ENCODE measurements at places on chromosomes 3 and 15. TPM values are rescaled to one million over a fixed set of nuclear protein-coding genes. Genes with fewer than 3 reads are reported as not detected.
A peak's percentile ranks its signal among the peaks of the same experiment; 100 is the strongest.

- peaks cover 8% of the 10 kb centered on the region for H3K27me3 ChIP-seq
- peaks cover 17% of the 10 kb centered on the region for H3K4me1 ChIP-seq
- no peaks in the 10 kb centered on the region for H3K36me3 ChIP-seq
- no peak overlapping the region for H3K4me3 ChIP-seq
- no peak for DNase-seq
These were observed 2.7 kb upstream of the MNS1 start for GRCh38 chr15:56467616-56468015.

DZIP1L gene
- polyA plus RNA-seq, result not detected

SERPINI1 gene
- 19.3 TPM for polyA plus RNA-seq

LMAN1L gene
- not detected for polyA plus RNA-seq

DNA sequence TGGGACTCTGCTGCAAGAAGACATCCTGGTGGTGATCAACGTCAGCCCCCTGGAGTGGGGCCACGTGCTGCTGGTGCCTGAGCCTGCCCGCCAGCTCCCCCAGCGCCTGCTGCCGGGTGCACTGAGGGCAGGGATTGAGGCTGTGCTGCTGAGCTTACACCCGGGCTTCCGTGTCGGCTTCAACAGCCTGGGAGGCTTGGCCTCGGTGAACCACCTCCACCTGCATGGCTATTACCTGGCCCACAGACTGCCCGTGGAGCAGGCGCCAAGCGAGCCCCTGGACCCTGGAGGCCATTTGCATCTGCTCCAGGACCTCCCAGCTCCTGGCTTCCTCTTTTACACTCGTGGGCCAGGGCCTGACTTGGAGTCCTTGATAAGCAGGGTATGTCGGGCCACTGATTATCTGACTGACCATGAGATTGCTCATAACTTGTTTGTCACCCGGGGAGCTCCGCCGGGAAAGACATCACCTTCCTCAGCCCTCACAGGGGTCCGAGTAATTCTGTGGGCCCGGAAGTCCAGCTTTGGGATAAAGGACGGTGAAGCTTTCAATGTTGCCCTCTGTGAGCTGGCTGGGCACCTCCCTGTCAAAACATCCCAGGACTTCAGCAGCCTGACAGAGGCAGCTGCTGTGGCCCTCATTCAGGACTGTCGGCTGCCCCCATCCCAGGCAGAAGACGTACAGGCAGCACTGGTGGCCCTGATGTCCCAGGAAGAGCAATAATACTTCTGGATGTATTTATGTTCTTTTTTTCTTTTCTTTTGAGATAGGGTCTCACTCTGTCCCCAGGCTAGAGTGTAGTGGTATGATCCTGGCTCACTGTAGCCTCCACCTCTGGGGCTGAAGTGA is 7.6 kb downstream of the GDPGP1 start:
- H3K27me3 ChIP-seq, result no peaks in the 10 kb centered on the region
- peaks cover 20% of the 10 kb centered on the region for H3K36me3 ChIP-seq

DNA sequence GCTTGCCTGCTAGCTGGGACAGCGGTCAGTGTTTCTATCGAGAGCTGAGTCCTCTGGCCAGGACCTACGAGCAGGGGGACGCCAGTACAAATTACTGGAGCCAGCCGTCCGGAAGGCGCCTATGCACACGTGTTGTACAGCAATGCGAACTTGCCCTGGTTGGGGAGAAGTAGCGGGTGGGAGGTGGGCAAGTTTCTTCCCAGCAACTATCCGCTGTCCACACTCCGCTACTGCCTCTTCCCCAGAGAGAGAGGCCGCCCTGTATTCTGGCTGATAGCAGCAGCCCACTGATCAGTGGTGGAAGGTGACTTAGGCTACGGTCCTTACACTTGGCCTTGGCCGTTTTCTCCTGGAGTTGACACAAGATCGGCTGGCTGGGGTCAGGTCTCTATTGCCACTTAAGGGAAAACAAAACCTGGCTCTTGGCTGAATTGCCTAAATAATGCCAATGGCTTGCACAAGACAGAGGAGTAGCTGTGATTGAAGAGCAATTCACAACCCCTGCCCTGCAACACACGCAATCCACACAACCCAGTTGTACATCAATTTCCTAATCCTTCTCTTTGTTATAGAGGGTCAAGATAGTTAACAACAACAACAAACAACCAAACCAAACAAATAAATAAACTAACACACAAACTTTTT is 12.8 kb upstream of the SHC4 start:
- peaks cover 4% of the 10 kb centered on the region for H3K27me3 ChIP-seq
- no peaks in the 10 kb centered on the region for H3K36me3 ChIP-seq
- H3K4me1 ChIP-seq, result peaks cover 7% of the 10 kb centered on the region

FOXL2NB gene
- not detected for polyA plus RNA-seq

ZNF654 gene
- 13.6 TPM for polyA plus RNA-seq

DNA sequence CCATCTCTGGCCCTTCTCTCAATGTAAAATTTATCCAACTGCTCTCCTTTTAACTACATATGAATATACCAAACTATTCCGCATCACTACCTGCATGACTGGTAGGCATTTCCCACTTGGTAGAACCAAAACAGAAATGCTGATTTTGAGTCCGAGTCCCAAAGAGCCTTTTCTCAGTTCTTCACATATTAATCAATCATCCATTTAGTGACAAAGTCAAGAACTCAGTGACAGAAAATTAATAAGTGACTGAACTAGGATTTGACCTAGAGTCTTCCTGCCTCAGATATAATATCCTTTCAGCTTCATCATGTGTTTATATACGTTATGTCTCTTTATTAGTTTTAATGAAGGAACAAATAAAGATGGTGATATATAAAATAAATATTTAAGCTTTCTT is 700.6 kb upstream of the GOLIM4 start:
- H3K36me3 ChIP-seq, result no peaks in the 10 kb centered on the region
- H3K4me1 ChIP-seq, result no peaks in the 10 kb centered on the region
- DNase-seq, result no peak
- peaks cover 2% of the 10 kb centered on the region for H3K27me3 ChIP-seq
- no peak overlapping the region for H3K4me3 ChIP-seq

DNA sequence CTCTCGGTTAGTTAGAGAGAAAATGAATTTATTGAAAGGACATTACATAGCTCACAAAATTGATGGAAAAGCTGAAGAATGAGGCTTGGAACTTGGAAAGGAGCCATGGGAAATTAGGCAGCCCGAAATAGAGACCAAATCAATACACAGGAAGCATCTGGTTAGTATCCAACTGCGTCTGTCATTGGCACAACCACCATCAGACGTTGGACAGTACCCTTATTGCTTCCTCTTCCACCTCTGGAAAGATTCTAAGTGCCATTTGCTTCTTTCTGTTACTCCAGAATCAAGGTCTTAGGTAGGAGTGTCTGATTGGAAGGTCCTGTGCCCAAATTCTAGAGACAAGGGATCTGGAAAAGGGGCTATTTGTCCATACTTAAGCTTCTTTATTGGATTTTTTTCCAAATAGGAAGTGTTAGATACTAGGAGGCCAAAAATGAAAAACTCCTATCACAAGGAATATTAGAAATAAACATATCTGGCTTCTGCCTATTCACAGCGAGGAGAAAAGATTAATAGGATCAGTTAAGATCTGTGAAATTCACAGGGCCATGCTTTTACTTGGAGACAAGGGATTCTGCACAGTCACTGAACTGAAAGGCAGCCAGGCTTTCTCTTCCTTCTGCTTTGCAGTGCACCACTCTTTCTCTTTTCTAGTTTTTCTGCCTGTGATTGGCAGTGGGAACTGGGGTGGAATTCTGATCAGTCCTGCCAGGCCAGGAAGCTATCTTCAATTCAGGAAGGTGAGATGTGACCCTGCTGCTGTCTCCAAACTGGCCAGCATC is 10.7 kb upstream of the HACD2 start:
- no peak for DNase-seq
- no peak overlapping the region for H3K4me3 ChIP-seq
- peaks cover 7% of the 10 kb centered on the region for H3K36me3 ChIP-seq
- no peak overlapping the region for H3K27ac ChIP-seq
- H3K4me1 ChIP-seq, result no peaks in the 10 kb centered on the region
- H3K27me3 ChIP-seq, result no peaks in the 10 kb centered on the region

KLF15 gene
- not detected for polyA plus RNA-seq

DNA sequence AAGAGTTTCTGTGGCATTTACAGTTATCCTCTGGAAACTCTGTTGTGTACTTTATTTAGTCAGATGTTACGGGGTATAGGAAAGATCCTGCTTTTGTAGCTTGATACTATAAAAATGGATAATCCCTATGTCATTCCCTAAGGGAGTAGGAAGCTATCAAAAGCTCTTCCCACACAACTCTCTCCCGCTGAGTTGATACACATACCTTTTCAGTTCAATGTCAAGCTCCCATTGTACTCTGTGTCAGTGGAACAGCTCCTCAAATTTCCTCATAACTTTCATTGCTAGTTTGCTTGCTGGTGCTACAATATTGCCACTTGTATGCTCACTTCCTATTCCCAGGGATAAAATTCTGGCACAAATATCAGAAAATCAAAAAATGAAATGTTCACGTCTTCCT is 893.3 kb upstream of the GBE1 start:
- no peaks in the 10 kb centered on the region for H3K27me3 ChIP-seq
- no peak overlapping the region for H3K4me3 ChIP-seq
- no peaks in the 10 kb centered on the region for H3K36me3 ChIP-seq
- no peak for DNase-seq
- H3K27ac ChIP-seq, result no peak overlapping the region

AVEN gene
- polyA plus RNA-seq, result 7.6 TPM

GRCh38 chr15:43285609-43286037 is 18.9 kb upstream of the TGM5 start:
- no peaks in the 10 kb centered on the region for H3K36me3 ChIP-seq
- H3K27me3 ChIP-seq, result peaks cover 6% of the 10 kb centered on the region
- no peak overlapping the region for H3K27ac ChIP-seq
- DNase-seq, result peak; percentile 56

DNA sequence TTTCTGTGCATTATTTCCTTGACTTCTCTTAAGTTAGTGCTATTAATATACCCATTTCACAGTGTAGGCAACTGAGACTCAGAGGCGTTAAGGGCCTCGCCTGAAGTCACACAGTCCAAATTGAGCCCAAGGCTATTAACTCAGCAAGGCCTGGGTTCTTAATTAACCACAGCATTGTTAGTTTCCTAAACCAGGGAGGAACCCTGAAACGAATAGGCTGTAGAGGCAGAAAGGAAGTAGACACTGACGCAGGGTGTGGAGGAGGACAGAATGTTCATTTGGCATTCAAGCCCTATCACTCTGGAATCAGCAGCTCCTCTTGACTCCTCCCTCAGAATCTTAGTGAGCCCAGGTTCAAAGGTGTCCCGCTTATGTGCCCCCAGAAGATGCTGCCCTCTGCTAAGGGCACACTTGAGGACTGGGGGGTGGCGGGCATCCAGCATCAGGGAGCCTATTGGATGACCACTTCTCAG is 13.9 kb downstream of the ARHGEF3 start:
- no peak for DNase-seq
- H3K27me3 ChIP-seq, result peaks cover 2% of the 10 kb centered on the region
- H3K4me1 ChIP-seq, result peaks cover 100% of the 10 kb centered on the region
- peak overlapping the region; percentile 84 for H3K4me3 ChIP-seq

DNA sequence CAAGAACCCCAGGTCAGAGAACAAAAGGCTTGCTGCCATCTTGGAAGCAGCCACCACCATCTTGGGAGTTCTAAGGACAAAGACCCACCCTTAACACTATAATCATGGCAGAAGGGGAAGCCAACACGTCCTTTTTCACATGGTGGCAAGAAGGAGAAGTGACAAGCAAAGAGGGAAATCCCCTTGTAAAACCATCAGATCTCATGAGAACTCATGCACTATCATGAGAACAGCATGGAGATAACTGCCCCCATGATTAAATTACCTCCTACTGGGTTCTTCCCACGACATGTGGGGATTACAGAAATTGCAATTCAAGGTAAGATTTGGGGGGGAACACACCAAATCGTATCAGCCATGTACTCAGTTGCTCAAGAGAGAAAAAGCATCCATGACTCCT is 21.1 kb upstream of the GBE1 start:
- H3K36me3 ChIP-seq, result no peaks in the 10 kb centered on the region
- H3K27ac ChIP-seq, result no peak overlapping the region
- H3K4me1 ChIP-seq, result no peaks in the 10 kb centered on the region
- H3K27me3 ChIP-seq, result peaks cover 2% of the 10 kb centered on the region

DNA sequence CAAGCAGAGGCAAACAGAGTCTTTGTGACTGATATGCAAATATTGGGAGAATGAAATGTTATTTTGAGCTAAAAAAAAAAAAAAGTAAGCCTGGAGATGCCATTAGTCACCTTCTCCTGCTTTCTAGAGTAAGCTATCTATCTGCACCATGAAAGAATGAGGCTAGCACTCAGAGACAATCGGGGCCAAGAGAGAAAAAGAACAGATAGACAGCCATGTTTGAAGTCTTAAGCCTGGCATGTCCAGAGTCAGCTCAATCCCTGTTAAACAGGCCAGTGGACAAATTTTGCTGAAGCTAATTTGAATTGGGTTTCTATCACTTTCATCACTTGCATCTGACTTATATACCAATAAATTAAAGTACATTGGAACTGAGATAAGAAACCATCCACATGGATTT is 204.4 kb downstream of the SLC9A9 start:
- H3K4me1 ChIP-seq, result no peaks in the 10 kb centered on the region
- H3K36me3 ChIP-seq, result peaks cover 16% of the 10 kb centered on the region
- no peak overlapping the region for H3K4me3 ChIP-seq
- no peak overlapping the region for H3K27ac ChIP-seq
- no peak for DNase-seq
- H3K27me3 ChIP-seq, result no peaks in the 10 kb centered on the region

GRCh38 chr15:85865070-85865684 is 70.5 kb upstream of the KLHL25 start:
- peak; percentile 13 for DNase-seq
- no peaks in the 10 kb centered on the region for H3K27me3 ChIP-seq
- H3K4me1 ChIP-seq, result no peaks in the 10 kb centered on the region
- no peak overlapping the region for H3K4me3 ChIP-seq

- no peak overlapping the region for H3K27ac ChIP-seq
- H3K27me3 ChIP-seq, result peaks cover 2% of the 10 kb centered on the region
- no peak overlapping the region for H3K4me3 ChIP-seq
- H3K36me3 ChIP-seq, result peaks cover 8% of the 10 kb centered on the region
These were observed 31.5 kb upstream of the LDHAL6B start for GRCh38 chr15:59174835-59175831.

- no peak for DNase-seq
- no peaks in the 10 kb centered on the region for H3K36me3 ChIP-seq
- H3K4me3 ChIP-seq, result no peak overlapping the region
- H3K27ac ChIP-seq, result no peak overlapping the region
- no peaks in the 10 kb centered on the region for H3K4me1 ChIP-seq
- no peaks in the 10 kb centered on the region for H3K27me3 ChIP-seq
These were observed 39.6 kb downstream of the MAP3K13 start for GRCh38 chr3:185402561-185402960.

DNA sequence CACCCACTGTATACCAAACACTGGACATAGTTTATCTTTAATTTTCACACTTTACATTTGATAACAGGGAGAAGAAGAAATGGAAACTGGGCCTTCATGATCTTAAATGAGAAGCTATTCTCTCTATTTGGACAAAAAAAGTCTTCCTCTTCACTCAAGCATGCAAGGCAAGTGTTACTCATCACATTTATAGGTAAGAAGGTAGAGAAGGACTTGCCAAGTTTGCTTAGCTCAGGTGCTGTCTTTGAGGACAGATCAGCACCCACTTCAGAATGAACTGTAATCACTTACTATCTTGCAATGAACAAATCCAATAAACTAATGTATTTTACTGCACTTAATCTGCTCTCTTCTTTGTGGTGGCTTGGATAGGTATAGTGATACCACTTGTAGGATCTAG is 1.1 kb upstream of the MYH15 start:
- H3K27me3 ChIP-seq, result no peaks in the 10 kb centered on the region
- no peak overlapping the region for H3K27ac ChIP-seq
- no peaks in the 10 kb centered on the region for H3K4me1 ChIP-seq

- no peaks in the 10 kb centered on the region for H3K36me3 ChIP-seq
- H3K27me3 ChIP-seq, result peaks cover 7% of the 10 kb centered on the region
- DNase-seq, result no peak
- no peak overlapping the region for H3K4me3 ChIP-seq
These were observed 242.0 kb upstream of the RGMA start for GRCh38 chr15:93330912-93331544.

GRCh38 chr15:60966746-60967145 is 262.4 kb downstream of the RORA start:
- DNase-seq, result no peak
- no peaks in the 10 kb centered on the region for H3K36me3 ChIP-seq

MASP1 gene
- not detected for polyA plus RNA-seq

Measured in immature natural killer cell (primary cell).